NCI-H774 (cell line): ENCODE measurements at places on chromosomes 5 and 9.

DNA sequence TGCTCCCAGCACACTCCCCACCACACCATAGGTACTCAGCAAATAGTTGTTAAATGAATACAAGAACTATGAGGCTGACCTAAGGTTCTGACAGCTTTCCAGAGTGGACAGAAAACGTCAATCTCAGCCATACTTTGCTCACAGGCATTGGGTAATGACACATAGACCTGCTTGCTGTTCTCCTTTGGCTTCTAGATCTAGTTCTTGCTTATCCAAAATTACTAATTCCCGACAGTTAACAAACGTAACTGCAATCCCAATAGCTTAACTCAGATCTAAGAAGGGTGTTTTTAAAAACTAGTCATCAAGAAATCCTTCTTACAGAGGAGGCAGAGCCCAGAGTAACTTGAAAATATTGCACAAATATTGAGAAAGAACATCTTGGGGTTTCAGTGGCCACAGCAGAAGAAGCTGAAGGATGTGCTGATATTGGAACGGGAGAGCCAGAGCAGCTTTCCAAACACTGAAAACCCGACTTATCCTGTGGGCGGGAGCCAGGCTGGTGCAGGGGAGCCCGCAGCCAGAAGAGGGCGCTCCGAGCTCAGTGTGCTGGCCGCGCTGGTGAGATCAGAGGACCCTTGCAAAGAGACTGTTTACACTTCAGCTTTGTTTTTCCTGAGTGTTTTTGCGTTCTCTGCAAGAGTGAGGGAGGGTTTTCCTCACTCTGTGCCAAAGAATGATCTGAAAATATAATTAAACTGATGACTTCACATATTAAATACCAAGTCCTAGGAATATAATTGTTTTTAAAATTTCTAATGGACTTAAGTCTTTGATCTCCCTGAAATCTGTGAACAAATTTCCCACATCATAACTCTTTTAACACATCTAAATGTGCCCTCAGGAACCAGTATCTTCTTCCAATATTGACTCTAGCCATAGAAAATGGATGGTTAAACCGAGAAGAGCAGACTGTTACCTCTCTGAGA is 30.3 kb downstream of the FGF1 start:
- DNase-seq: peak; percentile 68

DNA sequence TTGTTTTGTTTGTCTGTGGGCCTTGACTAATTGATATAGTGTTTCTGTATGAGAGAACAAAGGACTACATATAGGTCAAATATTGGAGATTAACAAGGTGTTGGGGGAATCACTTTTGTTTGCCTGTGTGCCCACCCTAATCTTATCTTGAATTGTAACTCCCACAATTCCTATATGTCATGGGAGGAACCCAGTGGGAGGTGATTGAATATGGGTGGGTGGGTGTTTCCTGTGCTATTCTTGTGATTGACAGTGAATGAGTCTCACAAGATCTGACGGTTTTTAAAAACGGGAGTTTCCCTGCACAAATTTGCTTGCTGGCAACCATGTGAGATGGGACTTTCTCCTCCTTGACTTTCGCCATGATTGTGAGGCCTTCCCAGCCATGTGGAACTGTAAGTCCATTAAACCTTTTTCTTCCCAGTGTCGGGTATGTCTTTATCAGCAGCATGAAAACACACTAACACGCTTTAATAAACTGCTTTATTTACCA is 64.9 kb upstream of the HSPB3 start:
- DNase-seq: no peak

DNA sequence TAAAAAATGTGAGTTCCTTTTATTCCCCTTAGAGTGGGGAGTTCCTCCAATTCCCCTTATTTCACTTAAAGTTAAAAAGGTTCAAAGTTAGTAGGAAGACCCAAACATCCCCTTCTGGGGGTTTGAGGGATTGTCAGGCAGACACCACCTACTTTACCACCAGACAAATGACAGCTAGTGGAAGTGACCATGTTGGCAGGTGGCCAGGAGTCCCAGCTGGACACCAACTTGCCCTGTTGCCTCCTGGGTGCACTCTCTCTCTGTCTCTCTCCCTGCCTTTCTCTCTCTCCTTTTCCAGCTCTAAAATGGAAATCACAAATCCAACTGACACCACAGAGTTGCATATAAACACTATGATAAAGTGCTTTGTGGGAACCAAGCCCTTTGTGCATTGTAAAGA is 307.7 kb upstream of the TLE4 start:
- DNase-seq: peak; percentile 51

- no peak for DNase-seq
Measured at GRCh38 chr5:103037673-103038455, 82.1 kb downstream of the GIN1 start.

DNA sequence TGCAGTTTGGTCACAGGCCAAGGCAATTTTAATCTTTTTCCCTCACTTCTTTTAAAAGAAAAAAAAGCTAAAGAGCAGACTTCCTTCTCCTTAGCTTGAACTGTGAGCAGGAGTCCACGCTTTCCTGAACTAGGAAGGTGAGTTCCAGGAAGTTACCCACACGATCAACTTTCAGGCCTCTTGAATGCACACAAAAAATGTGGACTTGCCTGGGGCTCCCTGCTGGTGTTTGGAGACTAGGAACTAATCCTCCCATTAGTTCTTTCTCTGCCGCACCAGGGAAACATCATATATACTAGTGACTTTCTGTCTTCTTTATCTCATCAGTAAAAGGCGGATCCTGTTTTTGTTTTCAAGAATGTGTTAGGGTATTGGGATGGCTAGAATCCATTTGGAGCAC is 240.0 kb downstream of the GOLPH3 start:
- DNase-seq: no peak

DNA sequence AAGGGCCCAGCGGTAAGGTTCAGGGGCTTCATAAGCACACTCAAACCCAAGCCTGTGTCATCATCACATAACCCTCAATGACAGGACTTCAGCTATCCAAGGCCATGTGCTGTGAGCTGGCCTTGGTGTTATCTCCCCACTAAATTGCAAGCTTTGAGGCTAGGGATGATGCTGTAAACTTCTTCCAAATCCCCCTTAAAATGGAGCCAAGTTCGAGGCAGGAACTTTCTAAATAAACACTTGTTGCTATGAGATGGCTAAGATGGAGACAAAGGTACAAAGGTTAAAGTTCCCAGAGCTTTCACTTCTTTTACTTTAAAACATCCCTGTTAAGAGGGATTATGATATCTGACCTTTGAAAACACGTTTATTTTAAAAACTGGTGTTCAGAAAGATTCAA is 123.6 kb downstream of the MYO10 start:
- no peak for DNase-seq

GRCh38 chr5:1161833-1162229 is 39.6 kb upstream of the SLC6A19 start:
- peak; percentile 75 for DNase-seq

DNA sequence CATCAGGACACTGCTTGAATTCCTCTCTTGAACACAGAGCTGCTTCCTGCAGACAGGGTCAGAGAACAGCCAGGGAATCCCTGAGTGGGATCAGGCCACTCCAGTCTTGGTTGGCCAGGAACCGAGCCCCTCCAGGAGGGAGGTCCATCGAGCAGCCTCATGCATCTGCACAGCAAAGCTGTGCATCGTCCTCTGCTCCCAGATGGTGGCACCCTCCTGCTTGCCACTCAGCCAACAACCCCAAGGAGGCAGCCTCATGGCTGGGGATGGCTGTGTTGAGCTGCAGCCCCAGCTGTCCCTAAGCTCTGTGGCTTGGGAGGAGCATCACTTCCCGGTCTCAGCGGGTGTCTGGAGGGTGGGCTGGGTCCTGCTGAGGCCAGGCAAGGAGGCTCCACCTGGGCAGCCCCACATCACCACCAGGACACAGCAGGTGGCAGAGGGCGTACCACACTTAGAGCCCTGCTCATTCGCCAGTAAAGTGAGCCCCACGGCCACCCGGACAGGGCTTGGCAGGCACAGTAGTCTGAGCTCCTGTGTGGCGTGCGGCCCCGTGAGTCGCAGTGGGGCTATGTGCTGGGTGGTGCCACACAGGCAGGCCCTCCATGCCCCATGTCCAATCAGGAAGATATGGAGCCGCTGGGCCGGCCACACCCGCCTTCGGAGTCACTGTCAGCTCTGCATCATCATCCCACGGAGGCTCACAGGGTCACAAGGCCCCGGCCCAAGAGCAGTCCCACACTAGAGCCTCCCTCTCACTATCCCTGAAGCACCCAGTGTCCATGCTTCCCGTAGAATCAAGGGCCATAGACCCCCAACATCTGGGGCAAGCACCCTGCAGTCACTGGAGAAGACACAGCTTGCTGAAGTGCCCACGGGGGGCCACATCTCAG is 11.9 kb downstream of the LPCAT1 start:
- DNase-seq: peak; percentile 76

DNA sequence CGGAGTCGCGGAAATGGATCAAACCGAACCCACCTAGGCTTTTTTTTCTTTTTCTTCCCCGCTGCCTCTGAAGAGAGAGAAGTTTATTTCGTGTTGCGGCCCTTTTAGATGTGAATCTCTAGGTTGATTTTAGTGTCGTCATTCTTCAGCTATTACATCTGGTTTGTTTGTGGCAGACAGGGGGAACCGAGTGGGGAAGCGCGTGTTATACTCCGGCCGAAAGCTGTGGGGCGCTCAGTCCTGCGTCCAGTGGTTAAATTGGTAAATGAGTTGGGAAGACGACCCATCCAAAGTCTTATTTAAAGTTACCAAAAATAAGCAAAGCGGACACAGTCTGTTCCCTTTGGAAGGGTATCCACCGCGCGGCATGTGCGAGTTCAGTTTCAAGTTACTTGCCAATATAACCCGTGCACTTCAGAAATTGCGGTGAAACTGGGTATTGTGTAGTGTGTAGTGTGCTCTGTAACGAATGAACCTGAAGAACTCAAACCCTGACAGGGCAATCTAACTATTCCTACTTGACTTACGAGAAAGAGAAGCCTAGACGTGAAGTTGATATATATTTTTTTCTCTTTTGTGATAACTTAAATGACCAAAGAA is 1.3 kb downstream of the MAN2A1 start:
- DNase-seq: peak; percentile 5

DNA sequence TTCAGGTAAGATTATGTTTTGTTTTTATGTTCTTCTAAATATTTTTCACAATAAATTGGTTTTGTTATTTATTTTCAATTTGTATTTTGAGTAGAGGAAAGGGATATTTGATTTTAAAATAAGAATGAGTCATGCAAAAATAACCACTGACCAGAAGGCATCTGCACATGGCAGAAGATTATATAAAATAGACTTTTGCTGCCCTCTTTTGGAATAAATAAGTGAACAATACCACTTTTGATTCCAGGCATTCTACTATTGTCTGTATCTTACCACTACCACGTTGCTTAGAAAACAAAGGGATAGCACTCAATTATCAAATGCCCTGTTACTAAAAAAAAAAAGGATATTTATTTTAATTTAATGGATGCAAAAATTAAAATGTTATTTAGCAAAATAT is 227.3 kb upstream of the ITGA1 start:
- DNase-seq: peak; percentile 52

- no peak for DNase-seq
Measured at GRCh38 chr9:92620845-92621244, 49.1 kb downstream of the IPPK start.

DNA sequence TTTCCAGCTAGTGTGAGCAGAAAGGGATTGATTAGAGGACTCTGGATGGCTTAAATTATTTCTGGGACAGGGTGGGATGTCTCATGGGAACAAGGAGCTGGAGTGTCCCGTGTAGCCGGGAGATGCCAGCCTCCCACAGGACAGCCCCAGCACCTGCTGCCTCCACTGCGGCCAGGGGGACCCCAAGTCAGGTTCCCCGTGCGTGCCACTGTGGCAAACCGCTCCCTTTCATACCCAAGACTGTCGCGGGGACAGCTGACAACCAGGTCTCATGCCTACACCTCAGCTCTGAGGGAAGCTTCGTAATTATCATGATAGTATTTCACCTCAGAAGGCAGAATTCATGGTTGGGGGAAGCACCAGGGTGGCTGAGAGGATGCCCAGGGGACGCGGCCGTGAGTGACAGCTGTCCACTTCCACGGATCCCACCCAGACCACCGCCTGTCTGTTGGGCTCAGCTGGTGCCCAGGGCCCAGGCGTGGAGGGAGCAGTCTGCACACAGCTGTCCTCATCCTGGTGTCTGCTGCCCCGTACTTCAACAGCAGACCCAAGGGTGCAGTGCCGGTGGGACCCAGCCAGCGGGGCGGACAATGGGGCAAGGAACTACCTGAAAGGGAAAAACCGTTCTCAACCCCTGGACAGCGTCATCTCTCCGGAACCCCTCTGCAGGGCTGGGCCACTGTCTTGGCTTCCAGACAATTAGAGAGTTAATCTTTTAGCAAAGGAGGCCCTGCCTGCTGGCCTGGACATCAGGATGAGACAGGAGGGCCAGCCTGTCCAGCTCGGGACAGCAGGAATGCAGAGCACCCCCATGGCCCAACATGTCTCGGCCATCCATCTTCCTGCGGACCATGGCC is 166.9 kb downstream of the OLFM1 start:
- DNase-seq: no peak
